ENCODE measurements at places on chromosomes 1 and 21.

DNA sequence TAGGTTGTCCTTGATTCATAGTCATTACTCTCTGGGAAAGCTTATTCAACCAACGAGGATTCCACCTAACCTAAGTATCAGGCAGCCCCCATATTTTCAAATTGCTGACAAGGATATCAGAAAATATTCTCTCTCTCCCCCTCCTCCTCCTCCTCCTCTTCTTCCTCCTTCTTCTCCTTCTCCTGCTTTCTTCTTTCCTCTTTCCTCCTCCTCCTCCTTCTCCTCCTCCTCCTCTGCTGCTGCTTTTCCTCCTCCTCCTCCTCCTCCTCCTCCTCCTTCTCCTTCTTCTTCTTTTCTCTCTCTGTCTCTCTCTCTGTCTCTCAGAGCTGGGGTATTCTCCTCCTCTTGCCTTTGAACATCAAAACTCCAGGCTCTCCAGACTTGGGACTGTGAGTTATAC is 2.5 kb upstream of the IGSF9 start:
- no peak for DNase-seq

DNA sequence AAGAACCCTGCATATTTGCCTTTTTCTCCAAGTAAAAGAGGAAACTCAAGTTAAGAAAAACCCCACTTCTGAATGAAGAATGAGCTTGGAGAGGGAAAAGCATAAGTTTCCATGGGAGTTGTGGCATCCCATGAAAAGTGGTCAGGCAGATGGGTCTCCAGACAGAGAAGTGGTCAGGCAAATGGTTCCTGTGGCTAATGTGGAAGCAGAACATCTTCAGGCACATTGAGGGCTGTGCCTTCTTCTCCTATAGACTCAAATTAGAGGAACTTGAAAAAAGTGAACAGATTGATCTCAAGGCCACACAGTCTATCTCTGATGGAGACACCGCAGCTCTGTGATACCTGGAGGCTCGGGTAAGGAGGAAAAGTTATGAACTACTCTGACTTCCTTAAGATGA is 55.7 kb upstream of the KIRREL1 start:
- no peak for DNase-seq

GRCh38 chr21:34820051-34820450 is 151.3 kb downstream of the CLIC6 start:
- DNase-seq: no peak

GRCh38 chr1:116232989-116233514 is 121.9 kb downstream of the MAB21L3 start:
- DNase-seq: no peak

GRCh38 chr1:27099587-27100334 is 55.2 kb downstream of the SLC9A1 start:
- DNase-seq: no peak

GRCh38 chr1:2272686-2273400 is 44.7 kb downstream of the SKI start:
- DNase-seq: no peak

DNA sequence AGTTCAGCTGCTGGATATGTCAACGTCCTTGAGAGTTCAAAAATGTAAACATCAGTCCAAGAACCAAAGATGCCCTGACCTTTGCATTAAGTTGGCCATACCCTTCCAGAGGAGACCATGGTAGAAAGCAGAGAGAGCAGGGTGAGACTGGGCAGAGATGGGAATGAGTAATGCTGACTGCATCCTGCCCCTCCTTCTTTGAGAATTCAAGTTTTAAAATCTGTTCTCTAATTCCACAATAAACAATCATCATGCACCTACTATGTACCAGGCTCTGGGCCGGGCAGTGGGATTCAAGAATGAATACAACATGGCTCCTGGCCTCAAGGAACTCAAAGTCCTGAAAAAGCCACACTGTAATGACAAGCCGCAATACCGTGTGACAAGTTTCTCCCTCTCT is 3.9 kb upstream of the HAO2 start:
- DNase-seq: no peak

GRCh38 chr1:20093940-20094391 is 24.0 kb downstream of the PLA2G5 start:
- DNase-seq: no peak

- DNase-seq: no peak
Measured at GRCh38 chr1:52752484-52752826, 26.2 kb downstream of the ZYG11B start.

DNA sequence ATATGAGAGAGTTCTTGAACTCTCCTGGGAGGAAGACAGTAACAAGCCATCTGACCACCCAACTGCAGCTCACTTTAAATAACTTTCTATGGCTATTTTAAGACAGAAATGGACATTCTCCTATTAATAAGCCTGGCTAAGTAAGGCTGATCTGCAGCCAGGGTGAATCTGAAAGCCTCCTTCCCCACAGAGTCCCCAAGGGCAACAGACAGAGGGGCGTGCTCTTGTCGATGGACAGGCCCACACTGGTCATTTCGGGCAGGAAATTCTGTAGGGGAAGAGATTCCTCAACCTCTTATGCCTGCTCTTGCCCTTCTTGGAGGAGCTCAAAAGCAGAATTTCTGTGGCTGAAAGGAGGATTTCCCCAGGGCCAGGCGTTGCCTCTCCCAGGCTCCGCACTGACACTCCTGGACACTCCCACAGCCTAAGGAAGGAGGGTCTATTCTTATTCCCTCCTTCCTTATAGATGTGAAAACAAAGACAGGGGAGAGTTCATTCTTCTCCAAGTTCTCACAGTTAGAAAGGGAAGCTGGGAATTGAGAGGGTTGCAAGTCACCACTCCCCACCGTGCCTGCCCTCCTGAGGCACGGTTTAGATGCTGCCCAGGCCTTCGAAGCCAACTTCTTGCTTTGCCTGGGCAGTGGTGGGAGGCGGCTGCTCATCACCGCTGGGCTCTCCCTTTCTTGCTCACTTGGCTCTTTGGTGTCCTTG is 17.9 kb upstream of the KANK4 start:
- no peak for DNase-seq

GRCh38 chr1:62790716-62791115 is 6.8 kb downstream of the ATG4C start:
- no peak for DNase-seq

- DNase-seq: no peak
Measured at GRCh38 chr1:112704391-112704933, 2.5 kb downstream of the RHOC start.

GRCh38 chr21:14737284-14737691 is 191.2 kb upstream of the SAMSN1 start:
- DNase-seq: no peak

- no peak for DNase-seq
Measured at GRCh38 chr1:159184201-159184600, 12.8 kb downstream of the CADM3 start.

DNA sequence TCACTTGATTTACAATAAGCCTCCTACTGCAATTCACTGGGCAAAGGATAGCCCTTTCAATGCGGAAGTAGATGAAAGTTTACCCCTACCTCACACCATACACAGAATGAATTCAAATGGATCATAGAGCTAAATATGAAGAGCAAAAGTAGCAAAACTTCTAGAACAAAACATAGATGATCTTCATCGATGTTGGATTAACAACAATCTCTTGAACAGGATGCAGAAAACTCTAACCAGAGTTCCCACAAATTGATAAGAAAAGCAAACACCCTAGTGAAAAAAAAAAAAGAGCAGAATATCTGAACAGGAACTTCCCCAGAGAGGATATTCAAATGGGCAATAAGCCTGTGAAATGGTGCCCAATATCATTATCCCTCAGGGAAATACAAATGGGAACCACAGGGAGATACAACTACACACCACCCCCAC is 1.9 kb upstream of the UBASH3A start:
- DNase-seq: no peak

GRCh38 chr1:208071435-208072031 is 160.6 kb upstream of the CD34 start:
- no peak for DNase-seq

- no peak for DNase-seq
Measured at GRCh38 chr1:219040291-219040690, 133.4 kb upstream of the LYPLAL1 start.

GRCh38 chr21:34770576-34770975 is 101.8 kb downstream of the CLIC6 start:
- DNase-seq: no peak

DNA sequence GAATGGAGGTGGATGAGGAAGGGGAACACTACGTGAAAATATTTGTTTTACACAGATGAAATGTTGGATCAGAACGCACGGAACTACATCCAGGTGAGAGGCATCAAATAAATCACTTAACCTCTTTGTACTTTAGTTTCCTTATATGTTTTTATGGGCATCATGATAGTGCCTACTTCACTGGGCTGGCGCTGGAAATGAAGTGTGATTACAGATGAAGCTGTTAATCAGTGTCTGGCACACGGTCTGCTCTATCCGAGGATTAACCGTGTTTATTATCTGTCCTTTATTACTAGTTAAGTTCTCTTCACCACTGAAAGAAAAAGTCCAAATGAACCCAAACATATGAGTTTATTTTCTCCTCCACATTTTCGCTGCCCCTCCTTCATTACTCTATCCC is 96.0 kb upstream of the TRABD2B start:
- peak; percentile 29 for DNase-seq

- DNase-seq: no peak
Measured at GRCh38 chr1:204945565-204945977, 74.9 kb downstream of the NFASC start.

- DNase-seq: no peak
Measured at GRCh38 chr1:214833178-214833756, 230.3 kb downstream of the CENPF start.

DNA sequence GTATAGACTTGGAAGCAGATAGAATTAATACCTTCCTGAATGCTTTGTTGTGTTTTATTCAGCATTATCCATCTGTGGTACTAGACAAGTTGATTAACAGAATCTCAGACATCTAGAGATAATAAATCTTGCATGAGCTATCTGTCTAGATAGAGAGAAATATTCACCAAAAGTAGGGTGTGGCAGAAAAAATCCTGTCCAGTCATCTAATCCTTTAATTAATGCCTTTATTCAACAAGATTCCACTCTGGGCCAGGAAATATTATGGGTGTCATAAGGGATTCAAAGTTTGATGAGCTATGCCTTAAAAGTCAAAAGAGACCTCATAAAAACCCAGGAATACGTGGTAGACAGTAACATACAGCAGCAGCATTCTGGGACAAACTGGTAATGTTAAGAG is 601.2 kb downstream of the LMO4 start:
- DNase-seq: no peak

GRCh38 chr1:77664939-77665516 is 17.4 kb downstream of the ZZZ3 start:
- no peak for DNase-seq

GRCh38 chr1:242735323-242735722 is 210.8 kb upstream of the PLD5 start:
- no peak for DNase-seq

DNA sequence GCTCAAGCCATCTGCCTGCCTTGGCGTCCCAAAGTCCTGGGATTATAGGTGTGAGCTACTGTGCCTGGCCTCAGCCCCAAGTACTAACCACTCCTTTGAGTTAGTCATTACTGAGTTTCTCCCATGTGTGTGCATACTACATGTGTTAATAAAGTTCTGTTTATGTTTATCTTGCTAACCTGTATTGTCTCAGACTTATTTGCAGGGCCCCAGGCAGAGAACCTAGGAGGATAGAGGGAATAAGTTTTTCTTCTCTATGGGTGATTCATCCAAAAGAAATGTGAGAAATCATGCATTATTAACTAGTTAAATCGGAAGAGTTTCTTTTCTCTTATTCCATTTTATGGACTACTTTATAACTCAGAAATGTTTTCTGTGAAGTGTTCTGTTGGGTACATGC is 203.9 kb upstream of the CACYBP start:
- no peak for DNase-seq

GRCh38 chr1:119394085-119394484 is 20.9 kb upstream of the HSD3B2 start:
- DNase-seq: no peak

GRCh38 chr1:204115116-204115515 is 36.7 kb downstream of the ETNK2 start:
- DNase-seq: no peak

DNA sequence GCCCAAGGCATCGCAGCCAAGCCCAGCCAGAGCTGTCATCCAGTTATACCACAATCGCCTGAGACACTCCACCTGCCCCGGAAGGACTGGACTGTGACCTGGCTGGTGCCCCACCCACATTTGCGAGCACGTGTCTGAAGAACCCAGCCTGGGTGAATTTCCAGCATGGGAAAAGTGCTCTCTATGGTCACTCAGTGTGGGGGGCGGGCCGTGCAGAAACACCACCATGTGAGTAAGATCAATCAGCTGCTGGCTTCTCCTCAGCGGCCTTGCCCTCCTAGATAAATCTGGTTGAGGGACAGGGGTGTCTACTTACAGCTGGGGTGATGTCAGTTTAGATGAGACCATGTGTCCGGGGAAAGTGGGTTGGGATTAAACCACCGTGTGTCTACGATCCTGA is 44.8 kb downstream of the URB1 start:
- DNase-seq: no peak

GRCh38 chr1:31815752-31816500 is at the start of gene SPOCD1:
SPOCD1 (minus strand) TSS chr1:31816022; CDS start chr1:31815333, 689 bp downstream.
- DNase-seq: peak; percentile 87

GRCh38 chr1:47682198-47682597 is 244.4 kb downstream of the FOXD2 start:
- no peak for DNase-seq

DNA sequence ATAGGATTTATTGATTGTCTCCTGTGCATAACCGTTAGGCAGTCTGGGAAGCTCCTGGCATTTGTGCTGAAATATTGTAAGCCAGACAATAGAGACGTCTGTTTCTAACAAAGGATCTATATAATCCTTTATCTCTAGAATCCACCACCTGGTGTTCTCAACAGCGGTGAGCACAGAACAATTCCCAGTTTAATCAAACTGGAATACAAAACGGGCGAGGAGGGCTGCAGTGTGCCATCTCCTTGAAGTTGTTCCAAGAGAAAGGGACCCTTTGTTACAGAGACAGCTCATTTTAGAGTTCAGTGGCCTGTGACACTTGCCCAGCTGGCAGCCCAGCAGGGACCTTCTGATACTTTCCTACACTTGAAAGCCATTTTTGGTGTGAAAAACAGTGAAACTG is 162.8 kb upstream of the IVNS1ABP start:
- DNase-seq: peak; percentile 26

DNA sequence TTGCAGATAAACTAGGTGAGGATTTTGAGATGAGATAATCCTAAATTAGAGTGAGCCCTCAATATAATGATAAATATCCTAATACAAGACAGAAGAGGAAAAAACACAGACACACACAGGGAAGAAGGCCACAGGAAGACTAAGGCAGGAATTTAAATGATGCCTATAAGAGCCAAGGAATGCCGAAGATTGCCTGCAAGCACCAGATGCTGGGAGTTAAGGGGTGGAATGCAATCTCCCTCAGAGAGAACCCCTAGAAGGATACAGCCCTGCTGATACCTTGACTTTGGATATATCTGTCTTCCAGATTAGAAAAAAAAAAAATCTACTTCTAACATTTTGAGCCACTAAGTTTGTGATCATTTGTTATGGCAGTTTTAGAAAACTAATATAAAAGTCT is 299.7 kb upstream of the PRMT6 start:
- no peak for DNase-seq

- DNase-seq: no peak
Measured at GRCh38 chr1:85344256-85344694, 67.8 kb upstream of the BCL10 start.
